Peyer's patch (tissue), 4 donors: ENCODE measurements at places on chromosomes 1 and 21. TPM values are rescaled to one million over a fixed set of nuclear protein-coding genes. Genes with fewer than 3 reads are reported as not detected.

The RGSL1 gene
- not detected for total RNA-seq

GRCh38 chr1:183832459-183832858, 27.5 kb downstream of the RGL1 start:
- DNase-seq: no peak

GRCh38 chr1:66489151-66489550, 44.8 kb upstream of the SGIP1 start:
- DNase-seq: no peak

- DNase-seq: no peak
Measured at GRCh38 chr1:77889671-77890070, 1.2 kb downstream of the NEXN start.

- DNase-seq: no peak
Measured at GRCh38 chr1:56291374-56291919, 287.9 kb downstream of the PLPP3 start.
